ENCODE measurements at places on chromosomes 1 and 21. TPM values are rescaled to one million over a fixed set of nuclear protein-coding genes. Genes with fewer than 3 reads are reported as not detected.

The CYP4A11 gene
- not detected for total RNA-seq

DNA sequence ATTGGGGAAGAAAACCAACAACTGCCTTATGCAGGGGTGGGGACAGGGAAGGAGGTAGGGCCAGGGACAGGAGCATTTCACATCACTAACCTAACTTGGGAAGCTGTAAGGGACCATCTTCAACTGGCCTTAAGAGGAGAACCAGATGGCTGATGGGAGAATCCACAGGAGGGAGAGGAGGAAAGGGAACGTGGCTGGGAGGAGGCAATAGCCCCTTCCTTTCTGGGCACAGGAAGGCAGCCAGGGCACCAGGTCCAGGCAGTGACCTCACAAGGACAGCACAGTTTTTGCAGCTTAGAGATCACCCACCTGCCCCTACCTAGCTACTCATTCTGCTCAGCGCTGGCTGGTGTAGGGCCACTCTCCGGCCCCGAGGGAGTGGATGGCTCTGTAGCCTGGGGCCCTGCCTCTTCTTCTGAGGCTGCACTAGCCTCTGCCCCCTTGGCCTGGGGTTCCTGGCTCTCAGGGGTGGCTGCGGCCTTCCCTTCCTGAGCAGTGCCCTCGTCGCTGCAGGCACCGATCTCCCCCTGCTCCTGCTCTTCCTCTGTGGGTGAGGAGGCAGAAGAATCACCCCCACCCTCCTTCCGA is 1.7 kb downstream of the MARCKSL1 start:
- DNase-seq, result no peak

The SPATA17 gene
- total RNA-seq, result 1.6 TPM

GRCh38 chr1:177329871-177330270 is 159.1 kb downstream of the BRINP2 start:
- no peak for DNase-seq

The ARHGEF19 gene
- total RNA-seq, result 15.9 TPM

- no peak for DNase-seq
These were observed 305.3 kb downstream of the TM2D1 start for GRCh38 chr1:61419657-61420056.

DNA sequence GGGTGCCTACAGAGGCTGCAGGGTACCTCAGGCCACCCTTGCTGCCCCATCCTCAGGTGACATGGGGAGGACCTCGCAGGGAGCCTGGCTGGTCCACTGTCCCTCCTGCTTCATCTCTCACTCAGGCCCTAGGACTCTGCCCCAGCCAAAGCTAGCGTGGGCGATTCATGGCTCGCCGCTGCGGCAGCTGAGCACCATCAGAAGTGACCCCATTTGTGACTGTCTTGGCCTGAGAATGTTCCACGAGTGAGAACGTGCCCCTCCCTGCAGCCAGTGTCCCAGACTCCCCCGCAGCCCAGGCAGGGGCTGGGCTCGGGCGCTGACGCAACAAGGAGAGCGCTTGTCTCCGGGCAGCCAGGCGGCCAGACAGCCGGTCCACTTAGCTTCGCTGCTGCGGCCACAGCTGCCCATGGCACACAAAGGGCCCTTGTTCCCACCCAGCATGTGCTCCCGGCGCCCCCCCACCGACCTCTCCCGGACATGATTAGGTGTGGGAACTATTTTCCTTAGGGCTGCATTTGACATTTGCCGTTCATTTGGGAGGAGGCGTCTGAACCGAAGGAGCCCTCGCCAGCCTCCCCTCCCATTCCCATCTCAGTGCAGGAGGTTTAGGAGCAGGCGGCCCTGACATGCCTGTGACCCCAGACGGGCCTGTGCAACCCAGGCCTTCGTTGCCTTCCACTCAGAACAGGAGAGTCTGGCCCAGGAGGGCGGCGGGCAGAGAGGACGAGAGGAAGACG is 19.3 kb upstream of the POFUT2 start:
- DNase-seq, result no peak

GRCh38 chr21:21481239-21481638 is 483.0 kb downstream of the NCAM2 start:
- DNase-seq, result no peak

DNA sequence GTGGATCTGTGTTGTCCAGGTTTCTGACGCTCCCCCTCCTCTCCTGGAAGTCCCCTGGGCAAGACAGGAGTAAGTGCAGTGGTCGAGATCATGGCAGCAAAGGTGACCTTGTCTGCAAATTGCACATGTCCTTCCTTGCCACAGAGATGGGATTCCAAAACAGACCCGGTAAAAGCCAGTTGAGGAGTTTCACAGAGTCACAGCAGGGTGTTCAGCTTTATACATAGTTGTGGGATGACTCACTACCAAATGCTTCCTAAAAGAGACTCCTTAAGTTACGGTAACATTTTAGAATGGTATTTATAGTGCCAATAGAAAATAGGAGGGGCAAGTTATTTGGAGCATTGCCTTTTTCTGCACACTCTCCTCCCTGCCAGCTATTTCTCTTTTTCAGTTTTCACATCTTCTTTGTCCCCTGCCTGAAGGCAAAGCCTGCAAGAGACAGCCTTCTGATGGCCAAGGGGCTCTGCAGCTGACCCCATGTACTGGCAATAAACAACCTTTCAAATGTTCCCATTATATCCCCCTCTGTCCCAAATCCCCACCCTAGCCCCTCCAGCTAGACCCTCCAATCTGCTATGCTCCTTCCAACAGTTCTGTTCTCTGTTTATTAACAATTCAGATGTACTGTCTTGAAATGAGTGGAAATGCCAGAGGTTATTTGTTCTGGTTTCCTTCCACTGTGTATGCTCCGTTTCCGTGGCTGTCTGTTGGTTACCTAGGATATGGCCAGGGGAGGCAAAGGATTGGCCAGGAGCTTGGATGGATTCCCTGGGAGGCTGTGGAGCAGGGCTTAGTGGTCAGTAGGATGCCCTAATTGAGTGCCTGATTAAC is 115.0 kb downstream of the TGFB2 start:
- no peak for DNase-seq

- peak; percentile 52 for DNase-seq
These were observed 511 bp upstream of the SNX27 start for GRCh38 chr1:151611288-151611790.

DNA sequence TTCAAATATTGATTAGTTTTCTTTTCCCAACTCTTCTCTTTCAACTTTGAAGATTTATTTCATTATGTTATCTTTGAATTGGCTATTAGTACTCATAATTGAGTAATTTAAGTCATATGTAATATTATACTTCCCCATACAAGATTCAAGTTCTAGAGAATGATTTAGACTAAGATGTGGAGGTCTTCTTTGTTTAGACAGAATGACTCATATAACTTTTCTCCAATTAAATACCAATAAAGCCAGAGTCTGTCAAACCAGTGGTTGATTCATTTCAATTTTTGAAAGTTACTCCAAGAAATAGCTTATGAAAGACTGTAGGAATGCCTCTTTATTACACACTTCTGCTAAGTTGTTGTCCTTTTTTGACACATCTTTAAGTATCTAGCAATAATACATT is 115.8 kb upstream of the SLC35F3 start:
- DNase-seq, result no peak

The LDLRAD1 gene
- total RNA-seq, result not detected

The LAX1 gene
- not detected for total RNA-seq

DNA sequence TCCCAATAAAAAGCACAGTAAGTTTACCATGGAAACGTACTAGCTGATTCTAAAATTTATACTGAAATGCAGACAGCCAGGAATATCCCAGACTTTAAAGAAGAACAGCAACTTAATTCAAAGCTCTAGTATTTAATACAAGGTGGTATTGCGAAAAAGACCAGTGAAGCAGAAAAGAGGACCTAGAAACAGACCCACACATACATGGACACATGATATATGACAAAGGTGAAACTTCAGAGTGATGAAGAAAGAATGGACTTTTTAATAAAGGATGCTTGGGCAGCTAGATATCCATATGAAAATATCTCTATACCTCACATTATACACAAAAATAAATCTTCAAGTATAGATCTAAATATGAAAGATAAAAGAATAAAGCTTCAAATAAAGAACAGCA is 62.6 kb downstream of the COP1 start:
- DNase-seq, result no peak

The NLRP3 gene
- 0.71 TPM for total RNA-seq

- DNase-seq, result peak; percentile 81
These were observed 78.1 kb downstream of the DHRS3 start for GRCh38 chr1:12539705-12540579.

DNA sequence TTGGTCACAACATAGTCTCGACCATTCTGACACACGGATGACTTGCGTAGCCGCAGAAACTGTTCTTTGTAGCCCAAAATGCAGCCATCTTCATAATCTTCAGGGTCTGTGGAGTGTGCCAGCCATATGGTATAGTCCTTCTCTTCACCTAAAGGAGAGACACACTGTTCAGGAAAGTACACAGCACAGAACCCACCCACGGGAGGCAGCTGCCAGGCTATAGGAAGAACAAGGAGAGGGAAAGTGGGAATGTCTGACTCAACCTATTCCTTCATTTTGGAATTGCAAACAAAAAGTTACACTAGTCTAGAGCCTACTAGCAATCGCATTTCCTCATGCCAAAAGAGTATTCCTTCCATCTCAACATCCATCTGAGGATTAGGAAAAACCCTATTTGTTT is 16.2 kb upstream of the MYBPHL start:
- DNase-seq, result no peak
